ENCODE measurements at places on chromosomes 3 and 15.

DNA sequence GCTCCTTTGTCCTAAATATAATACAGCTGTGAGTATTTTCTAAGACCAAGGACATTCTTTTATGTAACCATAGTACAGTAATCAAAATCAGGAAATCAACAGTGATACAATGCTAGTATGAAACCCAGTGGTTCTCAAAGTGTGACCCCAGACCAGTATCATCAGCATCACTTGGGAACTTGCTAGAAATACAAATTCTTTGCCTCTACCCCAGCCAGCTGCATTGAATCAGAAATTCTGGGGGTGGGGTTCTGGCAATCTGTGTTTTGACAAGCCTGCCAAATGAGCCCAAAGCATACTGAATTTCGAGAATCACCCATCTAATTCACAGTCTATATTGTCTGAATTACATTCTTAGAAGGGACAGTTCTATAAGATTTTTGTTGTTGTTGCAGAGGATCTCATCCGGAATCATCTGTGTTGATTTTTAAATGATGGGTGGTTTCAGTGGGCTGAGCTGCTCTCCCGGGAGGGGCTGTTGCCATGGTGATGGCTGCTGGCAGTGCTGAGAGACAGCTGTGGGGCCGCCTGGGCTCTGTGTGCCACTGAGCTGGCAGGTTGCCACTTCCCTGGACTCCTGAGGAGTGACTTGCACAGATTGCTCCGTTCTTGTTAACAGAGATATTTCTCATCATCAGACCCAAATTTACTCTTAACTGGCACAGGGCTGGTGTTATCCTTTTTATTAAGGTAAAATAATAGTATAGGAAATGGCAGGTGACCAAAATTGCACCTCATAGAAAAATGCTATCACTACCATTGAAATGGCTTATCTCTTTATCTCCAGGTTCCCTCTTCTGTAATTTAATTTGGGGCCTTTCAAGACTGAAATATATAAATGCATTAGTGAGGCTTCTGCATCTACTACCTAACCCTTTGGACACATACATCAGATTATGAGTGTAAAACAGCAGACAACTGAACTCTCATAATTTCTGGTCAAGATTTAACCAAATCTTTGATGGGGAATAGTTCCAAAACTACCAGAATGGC, 56.5 kb downstream of the NEK11 start:
- no peak for DNase-seq

- DNase-seq: no peak
These were observed 332.5 kb upstream of the TBL1XR1 start for GRCh38 chr3:177529716-177530335.

DNA sequence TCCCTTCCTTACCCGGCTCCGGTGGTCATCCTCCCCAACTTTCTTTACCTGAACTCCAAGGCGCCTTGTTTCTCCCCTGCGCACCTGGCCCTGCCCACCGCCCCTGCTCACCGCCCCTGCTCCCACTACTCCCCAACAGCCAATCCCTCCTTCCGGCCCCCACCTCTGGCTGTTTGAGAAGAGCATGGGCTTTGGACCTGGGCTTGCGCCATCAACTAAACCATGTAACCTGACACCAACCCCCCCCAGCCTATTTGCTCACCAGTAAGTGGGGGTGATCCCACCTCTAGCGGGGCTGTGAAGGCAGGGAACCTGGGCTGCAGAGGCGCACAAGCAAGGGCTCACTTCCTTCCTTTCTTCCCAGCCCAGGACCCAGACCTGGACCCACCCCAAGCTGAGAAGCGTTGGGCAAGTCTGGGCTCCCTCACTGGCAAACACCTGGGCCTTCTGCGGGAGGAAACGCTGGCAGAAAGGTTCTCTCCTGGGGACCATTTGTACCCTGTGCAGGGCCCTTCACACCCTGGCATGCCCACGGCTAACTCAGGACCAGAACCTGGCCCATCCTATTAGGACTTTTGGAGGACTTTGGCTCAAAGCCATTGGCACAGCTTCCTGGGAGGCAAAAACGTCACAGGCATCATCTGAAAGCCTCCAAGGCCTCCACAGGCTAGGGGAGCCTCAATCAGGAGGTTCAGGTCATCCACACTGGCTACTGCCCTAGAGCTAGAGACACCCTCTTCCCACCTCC, at the start of gene PLXNB1:
Gene PLXNB1 (minus strand): TSS at position 127 of the 748 bp plus-strand sequence. CDS start 5,475 bp downstream, outside the sequence.
- DNase-seq: no peak

GRCh38 chr3:125051715-125052581, 3.8 kb downstream of the HEG1 start:
- DNase-seq: no peak

GRCh38 chr3:165778456-165778855, 58.8 kb downstream of the BCHE start:
- no peak for DNase-seq

- DNase-seq: no peak
These were observed 63.4 kb downstream of the CYFIP1 start for GRCh38 chr15:22916606-22917350.

DNA sequence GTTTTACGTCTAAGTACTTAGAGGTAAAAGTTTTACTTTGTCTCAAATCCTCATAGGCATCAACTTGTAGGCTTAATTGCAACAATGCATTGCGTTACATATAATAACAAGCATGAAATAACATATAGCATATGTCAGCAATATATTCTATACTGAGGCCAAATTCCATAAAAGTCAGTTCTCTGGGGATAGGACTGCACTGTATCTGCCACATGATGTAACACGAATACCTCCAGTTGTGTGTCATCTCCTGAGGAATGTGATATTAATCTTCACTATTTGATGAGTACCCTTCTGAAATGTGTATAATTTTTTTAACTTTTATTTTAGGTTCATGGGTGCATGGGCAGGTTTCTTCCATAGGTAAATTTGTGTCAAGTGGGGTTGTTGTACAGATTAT, 126.4 kb downstream of the IMPG2 start:
- no peak for DNase-seq

- DNase-seq: no peak
These were observed 958.8 kb downstream of the ZPLD1 start for GRCh38 chr3:103393395-103394186.

All from GDM1 (cell line).